ENCODE measurements at places on chromosomes 6 and 20.

GRCh38 chr6:22411376-22412105 is 114.7 kb upstream of the PRL start:
- no peak for DNase-seq

- DNase-seq: peak; percentile 73
Observed at GRCh38 chr6:152124429-152125074, 317.1 kb downstream of the ESR1 start.

DNA sequence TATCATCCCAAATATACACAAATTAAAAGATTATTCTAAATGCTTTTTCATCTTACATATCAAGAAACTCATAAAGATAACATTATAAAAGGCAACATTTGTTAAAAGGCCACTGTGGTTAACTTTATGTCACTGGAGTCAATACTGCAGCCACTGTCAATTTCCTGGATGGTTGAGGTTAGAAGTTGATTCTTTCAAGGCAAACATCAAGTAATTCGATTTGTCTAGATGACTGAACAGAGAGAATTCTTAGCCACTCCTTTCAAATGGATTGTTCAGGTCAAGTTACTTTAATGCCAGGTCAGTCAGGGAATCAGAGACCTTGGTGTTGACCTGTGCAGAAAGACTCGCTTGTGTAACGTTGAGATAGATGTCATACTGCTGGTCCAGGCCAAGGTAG is 44.4 kb upstream of the SIM1 start:
- DNase-seq: no peak

DNA sequence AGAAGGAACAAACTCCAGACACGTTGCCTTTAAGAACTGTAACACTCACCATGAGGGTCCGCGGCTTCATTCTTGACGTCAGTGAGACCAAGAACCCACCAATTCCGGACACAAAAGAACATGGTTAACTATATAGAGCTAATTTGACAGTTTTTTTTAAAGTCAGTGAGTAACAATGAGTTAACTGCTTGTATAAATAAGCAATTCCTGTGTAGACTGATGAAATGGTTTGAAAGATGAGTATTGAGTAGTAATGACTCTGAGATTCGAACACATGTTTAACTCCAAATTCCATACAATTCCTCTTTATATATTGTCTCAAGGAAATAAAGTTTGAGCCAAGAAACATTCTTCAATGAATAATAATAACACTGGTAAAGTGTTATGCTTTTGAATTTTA is 478.0 kb downstream of the MMUT start:
- no peak for DNase-seq

DNA sequence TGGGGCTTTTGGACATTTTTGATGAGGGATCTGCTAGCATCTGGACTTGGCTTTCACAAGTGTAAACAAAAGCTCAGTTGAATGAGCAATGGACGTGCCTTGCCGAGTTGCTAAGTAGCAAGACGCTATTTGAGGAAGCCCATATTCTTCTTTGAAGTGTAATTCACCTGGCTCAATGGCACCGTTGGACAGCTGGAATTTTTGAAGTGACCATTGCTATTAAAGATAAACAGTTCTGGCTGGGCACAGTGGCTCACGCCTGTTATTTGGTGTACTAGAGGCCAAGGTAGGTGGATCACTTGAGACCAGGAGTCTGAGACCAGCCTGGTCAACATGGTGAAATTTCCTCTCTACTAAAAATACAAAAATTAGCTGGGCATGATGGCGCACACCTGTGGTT is 88.8 kb upstream of the SOX4 start:
- DNase-seq: no peak

DNA sequence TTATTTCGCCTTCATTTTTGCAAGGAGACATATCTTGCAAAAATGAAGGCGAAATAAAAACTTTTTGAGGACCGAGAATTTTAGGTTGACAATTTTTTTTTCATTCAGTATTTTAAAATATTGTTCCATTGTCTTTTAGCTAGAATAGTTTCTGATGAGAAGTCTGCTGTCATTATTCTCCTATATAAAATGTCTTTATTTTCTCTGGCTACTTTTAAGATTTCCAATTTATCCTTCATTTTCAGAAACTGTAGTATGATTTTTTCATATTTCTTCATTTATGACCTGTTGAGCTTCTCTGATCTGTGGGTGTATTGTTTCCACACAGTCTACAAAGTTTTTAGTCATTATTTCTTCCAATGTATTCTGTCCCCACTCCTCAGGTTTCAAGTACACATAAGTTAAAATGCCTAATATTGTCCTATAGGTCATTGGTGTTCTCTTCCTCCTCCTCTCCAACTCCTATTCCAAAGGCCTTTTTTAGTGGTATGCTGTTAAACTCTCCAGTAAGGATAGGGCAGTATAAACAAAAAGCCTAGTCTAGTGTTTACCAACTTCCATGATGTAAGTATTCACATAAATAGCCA is 15.7 kb downstream of the AHI1 start:
- DNase-seq: peak; percentile 58

GRCh38 chr6:36823421-36824096 is 15.7 kb downstream of the CPNE5 start:
- no peak for DNase-seq

- no peak for DNase-seq
Observed at GRCh38 chr6:109008054-109008453, 86.6 kb downstream of the SESN1 start.

DNA sequence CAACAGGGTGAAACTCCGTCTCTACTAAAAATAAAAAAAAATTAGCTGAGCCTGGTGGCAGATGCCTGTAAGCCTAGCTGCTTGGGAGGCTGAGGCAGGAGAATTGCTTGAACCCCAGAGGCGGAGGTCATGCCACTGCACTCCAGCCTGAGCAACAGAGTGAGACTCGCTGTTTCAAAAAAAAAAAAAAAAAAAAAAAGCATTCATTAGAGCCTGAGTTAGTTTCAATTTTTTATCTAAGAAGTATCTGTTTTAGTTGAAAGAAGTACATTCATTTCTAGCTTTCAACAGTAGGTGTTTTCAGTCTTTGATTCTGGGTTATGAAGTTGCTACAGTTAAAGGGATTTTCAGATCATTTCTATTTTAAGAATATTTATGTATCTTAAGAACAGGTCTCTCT is 42.2 kb downstream of the ZNF292 start:
- no peak for DNase-seq

DNA sequence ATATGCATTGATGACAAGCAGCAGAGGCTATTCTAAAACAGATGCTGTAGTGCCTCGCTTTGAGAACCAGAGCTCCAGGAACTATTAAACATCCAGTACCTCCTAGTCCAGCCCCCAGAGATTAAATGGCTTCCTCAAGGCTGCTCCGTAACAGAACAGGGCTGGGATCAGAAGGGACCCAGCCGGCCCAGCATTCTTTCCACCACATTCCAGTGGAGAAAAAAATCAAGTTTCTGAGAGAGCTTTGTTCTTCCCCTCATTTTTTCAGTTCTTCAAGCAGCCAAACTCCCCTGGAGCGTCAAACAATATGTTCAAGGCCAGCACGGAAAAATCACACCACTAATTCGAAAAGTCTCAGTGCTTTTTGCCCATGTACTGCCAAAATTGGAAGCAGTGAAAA is 5.8 kb upstream of the STMND1 start:
- no peak for DNase-seq

DNA sequence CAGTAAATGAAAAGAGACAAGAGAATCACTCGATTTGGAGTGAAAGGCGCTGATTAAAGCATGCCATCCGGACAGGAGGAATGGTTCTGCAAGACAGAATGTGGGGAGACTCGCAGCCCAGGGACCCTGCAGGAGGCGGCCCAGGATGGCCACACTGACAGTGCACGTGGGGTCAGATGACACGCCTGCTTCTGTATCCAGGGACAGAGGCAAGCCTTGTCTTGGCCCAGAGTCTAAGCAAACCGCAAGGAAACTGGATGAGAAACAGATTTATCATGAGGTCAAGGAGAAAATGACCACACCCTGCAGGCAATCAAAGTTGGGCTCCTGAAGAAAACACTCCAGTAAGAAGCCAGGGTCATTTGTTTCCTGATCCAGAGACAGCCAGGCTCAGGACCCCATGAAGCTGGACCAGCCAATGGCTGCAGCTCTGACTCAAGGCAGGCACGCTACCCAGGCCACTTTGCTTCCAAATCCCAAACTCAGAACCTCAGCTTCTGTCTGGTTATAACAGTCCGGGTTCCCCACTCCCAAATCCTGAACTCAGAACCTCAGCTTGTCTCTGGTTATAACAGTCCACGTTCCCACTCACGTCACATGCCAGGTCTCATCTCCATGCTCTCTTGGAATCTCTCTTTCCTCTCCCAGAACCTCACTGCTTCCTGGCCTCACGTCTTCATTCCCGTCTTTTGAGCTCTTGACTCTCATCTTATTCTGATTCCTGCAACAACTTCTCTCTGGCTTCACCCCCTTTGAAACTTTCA is 144.9 kb upstream of the THBS2 start:
- DNase-seq: no peak
